ENCODE measurements at places on chromosomes 4 and X.

GRCh38 chrX:137549851-137550664 lies 15.9 kb upstream of the ZIC3 start:
- H3K36me3 ChIP-seq, result no peaks in the 10 kb centered on the region
- no peak overlapping the region for H3K27ac ChIP-seq
- DNase-seq, result no peak
- no peaks in the 10 kb centered on the region for H3K4me1 ChIP-seq
- no peak overlapping the region for H3K4me3 ChIP-seq
- H3K27me3 ChIP-seq, result no peaks in the 10 kb centered on the region

DNA sequence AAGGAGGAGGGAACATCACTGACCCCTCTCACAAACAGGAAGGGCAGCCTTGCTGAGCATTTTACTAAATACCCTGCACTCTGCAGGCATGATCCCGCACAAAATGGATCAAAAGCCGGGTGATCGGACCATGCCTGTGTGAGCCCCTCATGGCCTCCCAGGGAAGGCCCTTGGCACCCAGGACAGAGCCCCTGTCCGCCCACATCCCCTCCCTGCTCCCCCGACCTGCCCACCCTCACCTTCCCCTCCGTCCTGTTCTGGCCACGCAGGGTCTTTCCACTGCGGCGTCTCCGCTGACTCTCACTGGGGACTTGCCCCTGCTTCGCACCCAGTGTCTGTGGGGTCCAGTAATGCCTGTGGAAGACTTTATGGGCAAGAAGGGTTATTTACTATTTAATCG lies 105.0 kb downstream of the HMX1 start:
- no peak overlapping the region for H3K4me3 ChIP-seq
- H3K27ac ChIP-seq, result no peak overlapping the region
- no peaks in the 10 kb centered on the region for H3K4me1 ChIP-seq
- no peaks in the 10 kb centered on the region for H3K36me3 ChIP-seq
- no peak for DNase-seq

- H3K4me3 ChIP-seq, result no peak overlapping the region
- H3K36me3 ChIP-seq, result no peaks in the 10 kb centered on the region
- H3K4me1 ChIP-seq, result no peaks in the 10 kb centered on the region
- DNase-seq, result no peak
Measured at GRCh38 chrX:45309096-45309495, 108.4 kb upstream of the DIPK2B start.

DNA sequence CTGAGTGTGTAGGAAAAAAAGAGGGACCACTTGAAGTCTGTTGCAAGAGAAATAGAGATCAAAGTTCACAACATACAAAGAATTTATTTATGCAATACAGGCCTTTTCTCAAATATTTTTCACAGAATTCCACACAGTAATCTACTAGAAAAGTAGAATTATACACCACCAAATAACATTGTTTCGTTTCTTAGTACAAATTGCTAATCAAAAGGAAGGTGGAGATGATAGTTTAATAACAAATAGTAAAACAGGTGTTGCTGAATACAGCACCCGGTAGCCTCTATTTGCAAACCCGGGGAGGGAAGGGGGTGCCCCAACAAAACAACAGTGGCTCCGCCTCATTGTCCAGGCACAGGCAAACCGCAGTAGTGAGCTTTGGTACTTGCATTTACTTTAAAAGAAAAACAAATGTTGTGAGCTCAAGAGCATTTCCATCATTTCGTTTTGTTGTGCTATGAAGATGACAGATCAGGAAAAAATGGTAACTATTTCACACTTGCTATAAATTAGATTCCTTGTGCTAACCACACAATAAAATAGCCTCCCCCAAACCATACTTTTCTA lies 186.4 kb downstream of the DCLK2 start:
- DNase-seq, result no peak
- H3K4me3 ChIP-seq, result no peak overlapping the region
- no peaks in the 10 kb centered on the region for H3K36me3 ChIP-seq

DNA sequence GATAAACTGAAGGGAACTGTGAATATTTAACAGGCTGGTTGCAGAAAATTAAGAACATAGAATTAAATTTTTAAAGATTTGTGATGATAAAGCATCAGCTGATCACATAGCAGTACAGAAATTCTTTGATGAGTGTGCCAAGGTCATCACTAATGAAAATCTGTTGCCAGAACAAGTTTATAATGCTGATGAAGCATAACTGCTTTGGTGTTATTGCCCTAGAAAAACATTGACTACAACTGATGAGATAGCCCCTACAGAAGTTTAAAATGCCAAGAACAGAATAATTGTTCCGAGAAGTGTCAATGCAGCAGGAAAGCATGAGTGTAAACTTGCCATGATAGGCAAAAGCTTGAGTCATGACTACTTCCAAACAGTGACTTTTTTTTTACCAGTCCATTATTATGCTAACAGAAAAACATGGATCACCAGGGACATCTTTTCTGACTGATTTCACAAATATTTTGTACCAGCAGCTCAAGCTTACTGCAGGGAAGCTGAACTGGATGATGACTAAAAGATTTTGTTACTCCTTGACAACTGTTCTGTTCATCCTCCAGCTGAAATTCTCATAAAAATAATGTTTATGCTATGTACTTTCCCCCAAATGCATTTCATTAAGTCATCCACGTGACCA lies 1136.6 kb downstream of the FAT4 start:
- no peak overlapping the region for H3K4me3 ChIP-seq
- H3K27ac ChIP-seq, result no peak overlapping the region
- no peak for DNase-seq

DNA sequence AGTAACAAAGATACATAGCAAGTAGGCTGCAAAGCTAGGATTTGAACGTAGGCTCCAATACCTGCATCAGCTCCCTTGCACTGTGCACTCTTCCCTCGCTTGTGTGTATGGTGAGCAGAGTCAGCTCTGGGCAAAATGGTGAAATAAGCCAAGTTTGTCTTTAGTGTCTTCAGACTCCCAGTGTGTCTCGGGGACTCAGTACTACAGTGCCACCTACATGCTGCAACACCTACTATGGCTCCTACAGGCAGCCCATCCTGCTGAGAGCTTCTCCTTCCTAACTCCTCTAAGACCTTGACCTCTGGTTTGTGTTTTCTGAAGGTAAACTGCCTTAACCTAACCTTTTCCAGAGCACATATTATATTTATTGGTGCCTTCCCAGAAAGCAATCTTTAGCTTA lies 42.5 kb downstream of the RTL9 start:
- no peaks in the 10 kb centered on the region for H3K27me3 ChIP-seq
- no peak overlapping the region for H3K27ac ChIP-seq
- no peak overlapping the region for H3K4me3 ChIP-seq
- no peaks in the 10 kb centered on the region for H3K4me1 ChIP-seq
- peak; percentile 49 for DNase-seq

- H3K27me3 ChIP-seq, result no peaks in the 10 kb centered on the region
- H3K4me3 ChIP-seq, result no peak overlapping the region
- DNase-seq, result no peak
- no peaks in the 10 kb centered on the region for H3K4me1 ChIP-seq
- H3K36me3 ChIP-seq, result no peaks in the 10 kb centered on the region
Measured at GRCh38 chr4:125008676-125009075, 296.1 kb upstream of the ANKRD50 start.

DNA sequence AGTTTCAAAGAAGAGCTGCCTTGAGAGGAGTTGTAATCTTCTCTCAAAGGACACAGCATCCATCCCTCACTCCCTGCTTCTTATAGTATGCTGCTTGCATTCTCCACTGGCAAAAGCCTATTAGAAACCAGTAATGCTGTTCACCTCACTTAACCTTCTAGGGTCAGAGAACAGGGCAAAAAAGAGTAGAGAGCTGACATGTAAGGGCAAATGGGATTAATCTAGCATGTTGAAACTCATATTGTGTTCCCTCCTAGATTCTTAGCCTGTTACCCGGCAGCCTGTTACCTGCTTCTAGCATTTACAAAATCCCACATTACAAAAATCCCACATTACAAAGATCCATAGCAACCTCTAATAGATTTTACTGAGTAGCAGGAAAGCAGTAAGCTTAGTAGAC lies 244.7 kb downstream of the SLC7A11 start:
- no peak for DNase-seq
- H3K4me1 ChIP-seq, result no peaks in the 10 kb centered on the region
- H3K36me3 ChIP-seq, result no peaks in the 10 kb centered on the region
- no peak overlapping the region for H3K4me3 ChIP-seq

- H3K36me3 ChIP-seq, result peaks cover 18% of the 10 kb centered on the region
- peaks cover 16% of the 10 kb centered on the region for H3K4me1 ChIP-seq
- no peaks in the 10 kb centered on the region for H3K27me3 ChIP-seq
Measured at GRCh38 chr4:153564630-153565525, 98.7 kb downstream of the TMEM131L start.

GRCh38 chr4:3637326-3638016 lies 105.2 kb upstream of the LRPAP1 start:
- no peaks in the 10 kb centered on the region for H3K36me3 ChIP-seq
- H3K4me3 ChIP-seq, result no peak overlapping the region
- H3K27me3 ChIP-seq, result no peaks in the 10 kb centered on the region
- no peak for DNase-seq
- H3K27ac ChIP-seq, result no peak overlapping the region
- H3K4me1 ChIP-seq, result no peaks in the 10 kb centered on the region

- no peak overlapping the region for H3K4me3 ChIP-seq
- H3K36me3 ChIP-seq, result no peaks in the 10 kb centered on the region
- no peaks in the 10 kb centered on the region for H3K27me3 ChIP-seq
- H3K4me1 ChIP-seq, result no peaks in the 10 kb centered on the region
- H3K27ac ChIP-seq, result no peak overlapping the region
Measured at GRCh38 chr4:61143461-61143860, 56.7 kb upstream of the ADGRL3 start.

DNA sequence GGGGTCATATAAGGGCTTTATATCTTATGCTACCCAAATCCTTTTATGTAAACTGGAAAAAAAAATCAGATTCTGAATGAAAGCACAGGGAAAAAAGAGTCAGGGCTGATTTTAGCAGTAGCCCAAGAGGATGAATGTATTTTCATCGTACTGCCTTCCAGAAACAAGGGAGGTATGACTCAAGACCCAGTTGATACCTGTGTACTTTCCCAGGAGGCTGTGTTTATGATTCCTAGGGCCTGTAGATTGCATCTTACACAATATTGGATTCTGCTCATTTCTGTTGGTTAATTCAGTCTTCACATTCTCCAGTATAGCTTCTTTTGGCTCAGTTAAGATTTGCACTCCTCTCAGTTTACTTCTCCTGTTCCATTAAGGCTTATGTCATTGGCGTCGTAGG lies 127.9 kb upstream of the LIMCH1 start:
- H3K27ac ChIP-seq, result no peak overlapping the region
- H3K4me1 ChIP-seq, result no peaks in the 10 kb centered on the region
- DNase-seq, result no peak
- H3K36me3 ChIP-seq, result no peaks in the 10 kb centered on the region
- H3K27me3 ChIP-seq, result no peaks in the 10 kb centered on the region

All from Karpas-422 (cell line).